ENCODE measurements at places on chromosomes 11 and 22.

DNA sequence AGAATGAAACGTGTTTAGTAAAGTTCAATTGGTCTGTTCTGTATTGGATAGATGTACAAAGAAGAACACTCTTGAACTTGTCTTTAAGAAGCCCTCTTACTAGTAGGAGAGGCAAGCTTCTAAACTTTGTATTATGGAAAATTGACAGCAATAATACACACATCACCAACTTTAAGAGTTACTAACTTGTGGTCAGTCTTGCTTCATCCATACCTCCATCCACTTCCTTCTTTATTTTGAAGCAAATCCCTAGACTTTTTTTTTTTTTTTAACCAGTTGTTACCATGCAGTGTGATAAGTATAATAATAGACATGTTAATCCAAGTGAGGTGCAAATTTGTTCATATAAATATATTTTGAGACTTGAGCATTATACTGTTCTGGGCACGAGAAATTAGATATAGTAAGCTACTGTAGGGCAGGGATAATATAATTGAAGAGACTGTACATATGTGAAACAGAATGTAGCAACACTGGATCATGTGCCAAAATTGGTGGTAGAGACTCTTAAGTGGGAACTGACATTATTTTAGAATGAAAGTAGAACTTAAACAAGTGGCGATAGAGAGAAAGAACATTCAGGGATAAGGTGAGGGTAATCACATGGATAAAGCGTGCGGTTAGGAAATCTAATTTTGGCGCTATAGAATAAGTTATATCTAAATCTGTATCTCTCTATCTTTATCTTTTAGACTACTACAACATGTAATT, 6.5 kb downstream of the FAR1 start:
- no peak for DNase-seq

DNA sequence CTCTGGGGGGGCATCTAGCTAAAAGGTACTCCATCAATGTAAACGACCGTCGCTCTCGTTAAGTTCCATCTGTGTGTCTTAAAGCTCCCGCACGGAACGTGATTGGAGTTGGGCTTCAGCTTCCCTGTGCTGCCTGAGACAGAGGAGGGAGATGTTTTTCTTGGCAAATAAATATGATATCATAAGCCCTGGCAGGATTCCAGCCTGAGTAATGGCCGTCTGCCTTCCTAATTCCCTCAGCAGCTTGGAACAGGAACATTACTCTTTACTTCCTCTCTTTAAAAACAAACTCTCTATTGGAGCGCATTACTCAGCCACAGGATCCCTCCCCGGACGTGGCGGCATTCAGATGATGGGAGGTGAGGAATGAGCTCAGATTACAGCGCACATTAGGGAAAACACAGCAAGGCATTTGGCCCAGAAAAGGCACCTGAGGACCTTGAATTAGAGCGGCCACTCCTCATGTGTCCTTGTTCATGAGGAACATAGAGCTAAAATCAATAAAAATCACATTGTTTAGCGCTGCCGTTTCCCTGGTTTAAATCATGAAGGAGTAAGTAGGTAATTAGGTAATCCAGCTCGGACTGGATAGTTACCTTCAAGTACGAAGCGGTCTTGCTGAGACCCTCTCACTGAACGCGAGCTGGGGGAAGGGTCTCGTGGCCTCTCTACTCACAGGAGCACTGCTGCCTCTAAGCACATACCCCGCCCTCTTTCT, 230.4 kb downstream of the ST3GAL4 start:
- peak; percentile 70 for DNase-seq

DNA sequence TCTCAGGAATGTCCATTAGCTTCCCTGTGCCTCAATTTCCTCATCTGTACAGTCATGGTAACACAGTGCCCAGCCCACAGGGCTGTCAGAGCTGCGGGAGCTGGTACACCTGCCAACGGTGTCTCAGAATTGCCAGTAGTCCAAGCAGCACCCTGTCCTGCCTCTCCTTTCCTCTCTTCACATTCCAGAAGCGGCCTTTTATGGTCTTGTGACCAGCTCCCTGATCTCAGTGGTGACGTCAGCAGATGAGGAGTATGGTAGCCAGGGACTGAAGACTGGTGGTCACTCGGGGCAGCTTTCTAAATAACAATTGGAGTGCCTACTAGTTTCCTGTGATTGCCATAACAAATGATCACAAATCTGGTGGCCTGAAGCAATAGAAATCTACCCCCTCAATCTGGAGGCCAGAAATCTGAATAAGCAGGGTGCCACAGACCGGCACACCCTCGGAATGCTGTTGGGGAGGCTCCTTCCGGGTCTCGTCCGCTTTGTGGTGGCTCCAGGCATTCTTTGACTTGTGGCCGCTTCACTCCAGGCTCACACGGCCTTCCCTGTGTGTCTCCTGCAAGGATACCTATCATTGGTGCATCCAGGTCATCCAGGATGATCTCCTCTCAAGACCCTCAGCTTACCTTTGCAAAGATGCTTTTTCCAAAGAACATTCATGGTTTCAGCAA, 2.1 kb downstream of the FADD start:
- DNase-seq: no peak

- DNase-seq: no peak
Measured at GRCh38 chr11:31655483-31655882, 145.9 kb downstream of the ELP4 start.

- DNase-seq: no peak
Measured at GRCh38 chr11:13745165-13745564, 76.7 kb downstream of the FAR1 start.

DNA sequence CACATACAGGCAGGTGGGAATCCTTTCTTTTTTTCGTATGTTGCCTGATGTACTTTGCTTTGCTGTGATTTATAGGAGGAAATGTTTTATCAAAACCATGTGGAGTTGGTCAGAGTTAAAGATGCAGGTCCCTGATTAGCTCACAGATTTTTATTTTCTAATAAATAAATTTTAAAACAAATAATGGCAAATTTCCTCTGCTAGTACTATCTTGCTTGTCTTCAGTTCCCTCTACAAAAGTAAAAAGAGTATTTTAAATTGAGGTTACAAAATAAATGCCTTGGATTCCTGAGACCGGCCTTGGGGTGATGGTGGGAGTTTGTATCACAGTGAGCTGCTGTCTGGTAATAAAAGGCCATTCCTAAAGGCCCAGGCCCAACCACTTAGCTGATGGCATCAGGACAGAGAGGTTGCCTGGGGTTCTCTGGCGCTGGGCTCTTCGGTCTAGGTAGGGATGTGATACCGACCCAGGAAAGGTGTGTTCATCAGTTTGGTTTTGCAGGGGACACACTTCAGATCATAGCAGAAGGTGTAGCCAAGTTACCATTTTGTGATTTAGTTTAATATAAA, 129.0 kb downstream of the TBC1D22A start:
- no peak for DNase-seq

GRCh38 chr11:8235925-8236324, 27.8 kb downstream of the LMO1 start:
- DNase-seq: no peak

DNA sequence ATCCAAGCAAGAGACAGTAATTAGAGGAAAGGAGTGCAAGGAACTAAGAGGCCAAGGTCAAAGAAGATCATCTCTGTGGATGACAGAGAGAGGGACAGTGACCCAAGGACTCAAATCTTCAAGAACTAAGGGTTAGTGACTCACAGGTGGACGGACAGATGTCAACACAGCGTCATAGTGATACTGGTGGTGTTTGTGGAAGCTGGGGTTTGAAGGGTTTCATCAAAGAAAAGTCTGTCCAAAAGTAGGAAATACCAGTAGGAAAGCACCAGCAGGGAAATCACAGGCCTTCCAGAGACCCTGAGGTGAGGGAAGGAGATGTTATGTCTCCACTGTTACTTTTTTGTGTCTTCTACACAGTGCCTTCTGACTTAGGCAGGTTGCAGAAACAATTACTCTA, 32.2 kb downstream of the IL10RA start:
- no peak for DNase-seq

DNA sequence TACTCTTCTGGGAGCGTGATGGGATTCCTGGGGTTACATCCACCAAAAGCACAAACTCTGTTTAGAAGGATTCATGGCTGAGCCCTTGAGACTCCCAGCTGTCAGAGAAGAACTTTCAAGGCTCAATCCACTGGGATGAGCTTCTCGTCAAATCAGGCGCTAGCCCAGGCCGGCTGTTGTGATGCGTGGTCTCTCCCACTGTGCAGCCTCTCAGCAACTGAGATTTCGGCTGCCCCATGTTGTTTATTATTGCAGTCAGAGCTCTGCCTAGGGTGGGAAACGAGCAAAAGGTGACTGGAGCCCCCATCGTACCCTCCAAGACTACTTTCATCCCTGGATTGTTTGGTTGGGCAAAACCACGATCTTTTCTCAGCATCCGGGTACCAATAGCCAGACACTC, 251.6 kb downstream of the ETS1 start:
- DNase-seq: no peak

GRCh38 chr22:40345271-40345670, 1.0 kb upstream of the ADSL start:
- DNase-seq: no peak

- DNase-seq: no peak
Measured at GRCh38 chr22:43300891-43301676, 42.1 kb downstream of the SCUBE1 start.

DNA sequence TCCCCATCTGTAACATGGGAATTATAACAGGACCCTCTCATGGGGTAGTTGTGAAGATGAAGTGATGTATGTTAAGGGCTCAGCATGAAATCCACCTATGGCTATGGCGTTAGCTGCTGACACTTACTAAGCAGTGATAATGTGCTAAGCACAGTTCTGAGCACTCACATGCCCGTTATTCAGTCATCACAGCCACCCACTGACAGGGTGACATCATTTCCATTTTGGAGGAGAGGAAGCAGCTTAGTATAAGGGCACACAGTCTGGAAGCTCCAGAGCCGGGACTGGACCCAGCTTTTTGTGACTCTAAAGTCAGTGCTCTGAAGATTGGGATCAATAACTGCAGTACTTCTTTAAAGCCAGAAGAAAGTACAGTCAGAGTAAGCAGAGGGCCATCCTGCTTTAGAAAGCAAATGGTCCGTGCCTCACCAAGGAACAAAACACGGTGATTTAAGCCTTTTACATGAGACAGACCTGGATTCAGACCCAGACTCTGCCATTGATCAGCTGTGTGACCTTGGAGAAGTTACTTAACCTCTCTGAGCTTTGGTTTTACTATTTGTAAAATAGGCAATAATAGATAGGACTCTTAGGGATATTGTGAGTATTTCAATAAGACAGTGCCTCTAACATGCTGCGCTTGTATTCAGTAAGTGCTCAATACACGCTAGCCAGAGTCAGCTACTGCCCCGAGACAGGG, 61.5 kb downstream of the SGSM1 start:
- no peak for DNase-seq

- no peak for DNase-seq
Measured at GRCh38 chr22:23137905-23138561, 3.8 kb downstream of the RSPH14 start.

DNA sequence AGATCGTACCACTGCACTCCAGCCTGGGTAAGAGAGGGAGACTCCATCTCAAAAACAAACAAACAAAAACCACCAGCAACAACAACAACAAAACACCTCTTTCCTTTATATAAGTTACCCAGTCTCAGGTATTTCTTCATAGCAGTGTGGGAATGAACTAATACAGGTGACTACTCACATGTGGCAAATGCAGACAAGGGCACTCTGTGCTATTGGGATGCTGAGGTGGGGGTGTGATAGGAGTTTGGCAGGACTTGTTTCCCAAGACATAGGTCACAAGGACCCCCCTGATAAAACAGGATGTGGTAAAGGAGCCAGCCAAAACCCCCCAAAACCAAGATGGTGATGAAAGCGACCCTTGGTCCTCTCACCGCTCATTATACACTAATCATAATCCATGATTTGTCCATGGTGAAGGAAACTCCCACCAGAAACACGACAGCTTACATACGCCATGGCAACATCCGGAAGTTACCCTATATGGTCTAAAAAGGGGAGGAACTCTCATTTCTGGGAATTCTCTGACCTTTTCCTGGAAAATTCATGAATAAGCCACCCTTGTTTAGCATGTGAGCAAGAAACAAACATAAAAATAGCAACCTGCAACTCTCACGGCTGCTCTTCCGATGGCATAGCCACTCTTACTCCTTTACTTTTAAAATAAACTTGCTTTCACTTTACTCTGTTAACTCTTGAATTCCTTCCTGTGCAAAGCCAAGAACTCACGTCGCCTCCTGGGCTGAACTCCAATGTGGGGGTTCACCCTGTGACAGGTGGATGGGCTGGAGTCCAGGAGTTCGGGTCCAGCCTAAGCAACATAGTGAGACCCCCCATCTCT, 18.8 kb upstream of the INCENP start:
- DNase-seq: no peak

DNA sequence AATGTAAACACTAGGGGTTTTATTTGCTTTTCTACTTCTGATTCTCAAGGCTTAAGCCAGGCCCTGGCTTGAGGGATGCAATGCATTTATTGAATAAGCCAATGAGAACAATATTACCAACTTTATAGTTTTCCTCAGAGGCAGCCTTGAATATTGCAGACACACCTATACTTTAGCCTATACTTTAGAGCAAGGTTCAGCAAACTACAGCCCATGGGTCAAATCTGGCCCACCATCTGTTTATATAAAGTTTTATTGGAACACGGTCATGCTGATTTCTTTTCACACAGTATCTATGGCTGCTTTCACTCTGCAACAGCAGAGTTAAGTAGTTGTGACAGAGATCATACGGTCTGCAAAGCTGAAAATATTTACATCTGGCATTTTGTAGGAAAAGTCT, 50.3 kb upstream of the E2F8 start:
- no peak for DNase-seq

- DNase-seq: peak; percentile 62
Measured at GRCh38 chr11:12693479-12694182, 19.4 kb downstream of the TEAD1 start.

DNA sequence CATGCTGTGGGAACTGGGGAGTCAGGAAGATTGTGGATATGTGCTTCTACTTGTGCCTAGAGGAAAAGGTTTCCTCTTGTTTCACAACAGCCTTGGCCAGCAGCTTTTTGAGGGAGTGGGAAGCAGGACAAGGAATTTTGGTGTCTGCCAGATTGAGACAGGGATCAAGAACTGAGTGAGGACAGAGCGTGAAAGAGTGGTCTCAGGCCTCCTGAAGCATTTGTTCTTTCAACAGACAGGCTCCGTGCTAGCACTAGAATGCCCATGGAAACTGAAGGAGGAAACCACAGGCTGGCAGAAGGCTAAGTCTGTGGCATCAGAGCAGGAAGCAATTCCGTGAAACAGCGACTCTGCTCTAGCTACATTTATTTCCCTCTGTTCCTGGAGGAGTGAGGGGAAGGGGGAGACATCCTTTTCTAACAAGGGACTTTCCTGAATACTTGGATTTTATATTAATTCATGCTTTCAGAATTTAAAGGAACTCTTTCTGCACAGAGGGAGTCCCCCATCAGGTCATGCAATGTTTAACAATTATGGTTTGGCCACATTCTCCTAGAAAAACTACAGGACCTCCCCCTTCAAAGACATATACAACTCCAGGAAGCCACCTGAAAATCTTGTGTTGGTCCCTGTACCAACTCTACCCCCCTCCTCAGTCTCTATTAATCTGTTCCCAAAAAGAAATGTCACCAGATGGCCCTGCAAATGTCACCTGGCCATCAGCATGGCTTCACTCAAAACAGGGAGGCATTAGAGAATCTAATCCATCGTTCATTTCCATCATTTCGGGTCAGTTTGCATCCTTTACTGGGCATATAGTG, 96.1 kb downstream of the SYT9 start:
- no peak for DNase-seq

Data from NCI-H187 (cell line).